ENCODE measurements at places on chromosomes 16 and 17. TPM values are rescaled to one million over a fixed set of nuclear protein-coding genes. Genes with fewer than 3 reads are reported as not detected.

Gene NPIPB9
- total RNA-seq: not detected

Gene IL17C
- not detected for total RNA-seq

Gene KRT39
- 0.24 TPM for total RNA-seq

Gene PSMC5
- total RNA-seq: 44.7 TPM

Gene DNAAF8
- 0.36 TPM for total RNA-seq

GRCh38 chr16:8370374-8371270 lies 219.7 kb downstream of the TMEM114 start:
- DNase-seq: peak; percentile 83

DNA sequence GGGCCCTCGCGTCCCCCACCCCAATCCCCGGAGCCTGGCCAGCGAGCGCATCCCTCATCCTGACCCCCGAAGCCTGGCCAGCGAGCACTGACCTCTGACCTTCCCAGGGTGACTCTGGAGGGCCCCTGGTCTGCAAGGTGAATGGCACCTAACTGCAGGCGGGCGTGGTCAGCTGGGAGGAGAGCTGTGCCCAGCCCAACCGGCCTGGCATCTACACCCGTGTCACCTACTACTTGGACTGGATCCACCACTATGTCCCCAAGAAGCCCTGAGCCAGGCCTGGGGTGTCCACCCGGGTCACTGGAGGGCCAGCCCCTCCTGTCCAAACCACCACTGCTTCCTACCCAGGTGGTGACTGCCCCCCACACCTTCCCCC lies 2.3 kb downstream of the TPSD1 start:
- no peak for DNase-seq

- no peak for DNase-seq
These were observed 223.0 kb downstream of the NTN1 start for GRCh38 chr17:9244066-9245052.

DNA sequence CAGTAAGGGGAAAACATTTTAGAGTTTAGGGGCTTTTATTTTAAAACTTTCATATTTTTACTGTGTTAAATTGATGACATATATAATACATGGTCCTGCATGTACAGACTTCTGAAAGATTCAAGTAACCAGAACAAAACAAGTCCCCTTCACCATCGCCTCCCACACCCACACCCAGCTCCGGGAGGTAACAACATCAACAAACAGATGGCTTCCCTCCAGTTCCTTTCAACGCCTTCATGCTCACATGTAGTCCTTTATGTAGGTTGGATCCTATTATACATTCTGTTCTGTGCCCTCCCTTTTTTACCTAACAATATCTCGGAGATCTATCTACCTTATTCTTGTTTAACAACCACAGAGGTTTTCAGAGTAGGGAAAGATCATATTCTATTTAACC lies 30.5 kb downstream of the GINS3 start:
- no peak for DNase-seq

DNA sequence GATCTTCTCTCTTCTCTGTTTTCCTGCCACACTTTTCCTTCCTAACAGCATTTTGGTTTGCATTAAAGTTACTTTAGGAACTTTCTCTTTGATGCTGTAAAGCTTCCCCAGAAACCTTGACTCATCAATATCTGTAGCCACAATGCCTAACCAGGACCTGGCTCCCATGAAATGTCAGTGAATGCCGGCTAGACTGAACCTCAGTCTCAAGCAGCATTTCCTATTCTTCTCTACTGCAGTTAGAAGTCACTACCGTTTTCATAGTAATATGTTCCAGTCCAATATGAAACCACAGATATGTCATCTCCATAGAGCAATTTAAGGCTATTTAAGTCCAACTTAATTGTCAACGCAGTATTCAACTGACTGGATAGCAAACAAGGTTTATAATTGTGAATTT lies 28.9 kb downstream of the ITFG1 start:
- peak; percentile 35 for DNase-seq

GRCh38 chr16:62665269-62665668 lies 629.0 kb upstream of the CDH8 start:
- no peak for DNase-seq

GRCh38 chr16:69930117-69930776 lies 20.9 kb upstream of the CLEC18A start:
- DNase-seq: peak; percentile 55

DNA sequence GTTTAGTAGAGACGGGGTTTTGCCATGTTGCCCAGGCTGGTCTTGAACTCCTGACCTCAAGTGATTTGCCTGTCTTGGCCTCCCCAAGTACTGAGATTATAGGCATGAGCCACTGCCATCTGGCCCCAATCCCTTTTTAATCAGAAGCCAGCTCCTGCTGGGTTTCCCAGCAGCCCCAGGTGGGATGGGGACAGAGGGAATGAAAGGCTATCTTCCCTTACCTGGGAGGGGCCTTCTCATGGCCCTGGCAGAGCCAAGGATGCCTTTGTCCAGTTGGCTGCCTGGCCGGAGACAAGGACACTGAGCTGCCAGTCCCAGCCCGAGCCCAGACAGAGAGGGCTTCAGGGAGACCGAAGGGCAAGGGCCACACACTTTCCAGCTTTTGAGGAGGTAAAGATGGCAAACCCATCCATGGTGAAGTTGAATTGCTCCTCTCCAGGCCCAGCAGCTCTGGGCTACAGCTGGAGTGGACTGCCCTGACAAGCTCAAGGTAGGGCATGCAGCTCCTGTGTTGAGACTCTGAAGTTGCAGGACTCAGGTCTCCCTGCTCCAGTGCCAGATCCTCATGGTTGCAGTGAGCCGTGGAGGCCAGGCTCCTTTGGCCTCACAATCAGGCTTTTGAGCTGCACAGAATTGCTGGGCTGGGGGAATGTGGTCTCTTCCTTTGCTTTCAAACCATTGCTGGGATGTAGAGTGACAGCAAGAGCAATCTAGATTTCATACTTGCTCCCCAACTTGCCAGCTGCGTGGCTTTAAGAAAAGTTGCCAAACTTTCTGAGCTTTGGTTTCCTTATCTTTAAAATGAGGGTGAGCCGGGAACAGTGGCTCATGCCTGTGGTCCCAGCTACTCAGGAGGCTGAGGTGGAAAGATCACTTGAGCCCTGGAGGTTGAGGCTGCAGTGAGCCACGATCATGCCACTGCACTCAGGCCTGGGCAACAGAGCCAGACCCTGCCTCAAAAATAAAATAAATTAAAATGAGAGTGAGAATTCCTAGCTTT lies 44.5 kb upstream of the IL34 start:
- DNase-seq: no peak

DNA sequence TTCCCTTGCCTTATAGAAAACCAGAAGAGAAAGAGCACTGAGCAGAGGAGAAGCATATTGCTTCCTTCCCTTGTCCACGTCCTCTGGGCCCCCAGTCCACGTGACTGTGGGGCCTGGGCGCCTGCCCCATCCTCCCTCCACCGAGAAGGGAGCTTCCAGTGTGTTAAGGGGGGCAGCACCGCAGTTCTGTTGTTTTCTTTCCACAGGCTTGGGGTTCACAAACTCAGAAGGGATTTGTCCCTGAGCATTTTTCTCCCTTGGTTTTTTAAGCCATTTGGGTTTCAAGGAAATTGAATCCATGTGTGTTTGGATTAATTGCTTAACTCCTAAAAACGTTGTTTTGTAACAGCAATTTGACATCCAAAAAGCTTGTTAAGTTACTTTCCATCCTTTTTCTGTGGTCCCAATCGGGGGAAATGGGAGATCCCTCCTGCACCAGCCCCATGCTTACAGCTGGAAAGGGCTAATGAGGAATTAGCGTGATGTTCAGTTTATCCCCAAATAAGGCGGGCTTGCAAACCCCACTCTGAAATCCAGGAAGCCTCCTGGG lies 347.5 kb upstream of the TNRC6C start:
- no peak for DNase-seq

DNA sequence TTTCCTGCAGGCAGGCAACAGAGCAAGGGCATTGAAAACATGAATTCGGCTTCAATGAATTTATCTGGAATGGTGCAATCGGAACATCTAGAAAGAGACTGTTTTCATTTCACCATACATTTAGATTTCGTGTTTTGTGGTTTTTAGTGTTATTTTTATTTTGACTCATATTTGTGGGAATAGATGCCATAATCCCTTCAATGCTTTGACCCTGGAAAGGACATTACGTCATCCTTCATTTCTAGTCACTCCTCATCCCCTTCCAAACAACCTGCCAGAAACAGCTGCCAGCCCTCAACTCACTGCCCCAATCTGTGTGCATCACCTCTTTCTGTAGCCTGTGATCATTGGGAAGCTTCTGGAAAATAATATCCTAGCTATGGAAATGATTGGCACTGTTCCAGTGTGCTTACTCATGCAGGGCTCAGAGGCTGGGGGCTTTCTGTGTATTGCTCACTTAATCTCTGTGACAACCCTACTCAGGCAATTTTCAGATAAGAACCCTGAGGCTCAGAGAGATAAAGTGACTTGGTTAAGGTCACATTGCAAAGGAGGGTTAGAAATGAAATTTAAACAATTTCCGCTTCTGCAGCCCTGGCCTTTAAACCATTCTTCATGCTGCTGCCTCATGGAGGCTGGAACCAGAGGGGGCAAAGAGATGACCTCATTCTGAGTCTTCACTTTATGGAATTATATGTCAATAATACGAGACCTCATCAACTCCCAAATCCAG lies 9.5 kb upstream of the KSR1 start:
- DNase-seq: peak; percentile 71

GRCh38 chr16:68247400-68247799 lies 2.2 kb downstream of the PLA2G15 start:
- no peak for DNase-seq

DNA sequence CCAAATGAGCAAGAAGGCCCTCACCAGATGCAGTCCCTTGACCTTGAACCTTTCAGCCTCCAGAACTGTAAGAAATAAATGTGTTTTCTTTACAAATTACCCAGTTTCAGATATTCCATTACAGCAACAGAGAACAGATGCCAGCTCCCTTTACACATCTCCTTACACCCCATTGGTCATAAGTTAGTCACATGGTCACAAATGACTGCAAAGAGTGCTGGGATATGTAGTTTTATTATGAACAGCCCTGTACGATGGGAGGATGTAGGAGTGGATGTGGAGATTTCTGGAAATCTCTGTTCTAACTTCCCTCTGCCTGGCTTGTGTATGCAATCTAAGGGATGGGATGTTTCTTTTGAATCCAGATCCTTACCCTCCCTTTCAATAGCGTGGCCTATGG lies 13.3 kb upstream of the RPL38 start:
- DNase-seq: peak; percentile 59
